Stomach (tissue), 19 donors: ENCODE measurements at places on chromosomes 16 and 17. TPM values are rescaled to one million over a fixed set of nuclear protein-coding genes. Genes with fewer than 3 reads are reported as not detected.

Gene FBXO39
- total RNA-seq: not detected

Gene CLEC18A
- total RNA-seq: 1.7 TPM

Gene PMP22
- total RNA-seq: 35.6 TPM

Gene BCL6B
- total RNA-seq: not detected

Gene CASKIN2
- 9.0 TPM for total RNA-seq

Gene ZNF205
- 2.3 TPM for total RNA-seq

Gene SLC5A11
- not detected for total RNA-seq

Gene DPEP3
- total RNA-seq: not detected

Gene TMC5
- total RNA-seq: 54.3 TPM

Gene FBXL16
- total RNA-seq: 0.37 TPM

Gene NPIPB13
- 6.4 TPM for total RNA-seq

Gene GNGT2
- 1.6 TPM for total RNA-seq

Gene MAPT
- 3.5 TPM for total RNA-seq

Gene KPNB1
- total RNA-seq: 669 TPM

Gene CES1
- 173 TPM for total RNA-seq

Gene ADGRG1
- total RNA-seq: 61.9 TPM
